Central memory CD4-positive, alpha-beta T cell (primary cell): ENCODE measurements at places on chromosomes 2 and 18.

DNA sequence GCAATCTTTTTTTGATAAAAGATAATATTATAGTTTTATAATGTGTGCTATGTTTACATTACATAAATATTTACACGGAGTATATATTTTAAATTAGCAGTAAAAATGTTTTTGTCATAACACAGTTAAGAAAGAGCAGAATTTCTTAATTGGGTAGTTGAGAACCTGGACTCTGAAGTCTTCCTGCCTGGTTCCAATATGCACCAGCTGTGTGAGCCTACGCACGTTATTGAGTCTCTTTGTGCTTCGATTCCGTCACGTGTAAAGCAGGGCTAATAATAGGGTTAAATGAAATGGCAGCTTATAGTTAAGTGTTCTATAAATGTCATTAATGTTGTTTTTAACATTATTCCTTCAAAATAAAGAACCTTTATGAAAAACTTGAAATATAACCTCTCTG, 1.2 kb upstream of the CCDC88A start:
- DNase-seq: no peak

DNA sequence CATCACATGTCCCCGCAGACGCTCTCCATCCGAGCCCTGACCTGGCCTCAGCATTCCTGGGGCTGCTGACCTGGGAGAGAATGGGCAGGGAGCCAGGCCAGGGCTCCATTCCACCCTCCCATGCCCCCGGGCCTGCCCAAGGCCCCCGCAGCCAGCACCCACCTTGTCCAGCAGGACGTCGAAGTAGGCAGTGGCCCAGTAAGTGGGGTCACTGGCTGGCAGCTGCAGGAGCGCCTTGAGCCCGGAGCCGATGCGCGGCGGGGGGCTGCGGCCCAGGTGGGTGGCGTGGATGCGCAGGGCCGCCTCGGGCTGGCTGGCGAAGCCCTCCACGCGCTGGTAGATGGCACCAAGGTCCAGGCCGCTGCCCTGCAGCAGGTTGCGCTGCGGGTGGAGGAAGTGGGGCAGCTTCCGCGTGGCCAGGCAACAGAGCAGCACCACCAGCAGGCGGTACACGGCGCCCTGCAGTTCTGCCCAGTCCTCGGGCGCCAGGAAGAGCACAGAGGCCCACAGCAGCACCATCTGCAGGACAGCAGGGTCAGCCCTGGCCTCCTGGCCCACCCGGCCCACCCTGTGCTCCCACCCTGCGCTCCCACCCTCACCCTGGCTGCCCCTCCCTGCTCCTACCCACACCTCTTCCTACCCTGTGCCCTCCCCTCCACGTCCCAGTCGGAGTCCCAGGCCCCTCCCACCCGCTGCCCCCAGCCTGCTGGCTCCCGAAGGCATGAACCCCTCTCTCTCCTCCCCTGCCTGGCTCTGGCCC, 7.6 kb downstream of the MAB21L4 start:
- no peak for DNase-seq

- no peak for DNase-seq
These were observed 72.1 kb downstream of the CABLES1 start for GRCh38 chr18:23207191-23207955.

GRCh38 chr2:50196775-50197480, 835.0 kb downstream of the NRXN1 start:
- no peak for DNase-seq

DNA sequence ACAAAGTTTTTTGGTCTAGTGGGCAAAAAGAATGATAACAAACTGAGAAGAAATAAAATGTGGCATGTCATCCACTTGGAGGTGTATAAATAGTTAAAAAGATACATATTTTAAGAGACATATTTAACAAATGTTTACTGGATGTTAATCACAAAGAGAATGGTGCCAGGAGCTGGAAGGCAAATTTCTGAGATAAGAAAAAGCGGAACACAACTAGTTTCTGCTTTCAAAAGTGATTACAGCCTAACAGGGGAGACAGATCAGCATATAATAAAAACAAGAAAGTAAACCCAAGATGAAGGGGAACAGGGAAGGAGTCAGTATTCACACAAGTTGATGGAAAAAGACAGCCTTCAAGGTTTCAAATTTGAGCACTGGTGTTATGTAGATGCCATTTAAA, 91.3 kb downstream of the OLA1 start:
- no peak for DNase-seq

DNA sequence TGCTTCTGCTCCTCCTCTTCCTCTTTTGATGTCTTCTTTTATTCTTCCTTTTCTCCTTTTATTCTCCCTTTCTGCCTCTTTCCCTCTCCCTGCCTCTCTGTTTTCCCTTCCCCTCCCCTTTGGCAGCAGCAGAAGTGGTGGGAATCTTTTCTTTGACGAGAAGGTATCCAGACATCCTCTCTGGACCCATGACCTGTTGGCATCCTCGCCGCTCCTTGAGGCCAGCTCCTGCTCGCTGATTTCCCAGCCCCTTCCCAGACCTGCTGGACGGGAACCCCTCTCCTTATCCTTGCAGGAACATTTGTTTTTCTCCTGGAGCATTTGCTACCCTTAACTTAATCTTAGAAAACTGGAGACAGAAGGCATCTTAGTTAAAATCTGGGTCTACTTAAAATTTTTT, 130.5 kb downstream of the LPIN1 start:
- no peak for DNase-seq

DNA sequence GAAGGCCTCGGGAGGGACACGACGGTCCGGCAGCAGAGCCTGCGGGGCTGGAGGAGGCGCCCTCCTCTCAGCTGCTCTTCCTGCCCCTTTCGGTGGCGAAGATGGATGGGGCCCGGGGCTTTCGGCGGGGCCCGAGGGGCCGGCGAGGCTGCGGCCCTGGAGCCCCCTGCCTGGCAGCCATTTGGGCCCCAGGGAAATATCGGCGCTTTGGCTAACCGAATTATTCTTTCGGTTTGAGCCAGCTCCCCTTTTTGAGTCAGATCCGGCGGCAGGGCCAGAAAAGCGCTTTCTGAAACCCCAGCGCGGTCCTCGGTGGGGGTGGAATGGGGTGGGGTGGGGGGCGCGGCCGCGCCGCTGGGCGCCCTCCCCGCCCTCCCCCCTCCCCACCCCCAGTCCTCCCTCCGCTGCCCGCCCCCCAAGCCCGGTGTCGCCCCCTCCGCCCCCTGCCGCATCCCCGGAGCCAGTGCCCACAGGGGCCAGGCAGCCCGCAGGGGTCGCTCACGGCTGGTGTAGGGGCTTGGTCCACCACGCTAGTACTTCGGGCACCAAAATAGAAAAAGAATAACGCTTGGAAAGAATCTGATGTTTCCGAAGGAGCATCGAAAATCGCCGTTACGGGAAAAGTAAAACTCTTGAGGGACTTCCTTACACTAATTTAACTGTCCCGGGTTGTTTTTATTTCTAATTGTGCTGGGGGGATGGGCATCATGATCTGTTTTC, 9.1 kb upstream of the ARID5A start:
- peak; percentile 40 for DNase-seq

- no peak for DNase-seq
These were observed 233.1 kb downstream of the IKZF2 start for GRCh38 chr2:212918336-212918735.

DNA sequence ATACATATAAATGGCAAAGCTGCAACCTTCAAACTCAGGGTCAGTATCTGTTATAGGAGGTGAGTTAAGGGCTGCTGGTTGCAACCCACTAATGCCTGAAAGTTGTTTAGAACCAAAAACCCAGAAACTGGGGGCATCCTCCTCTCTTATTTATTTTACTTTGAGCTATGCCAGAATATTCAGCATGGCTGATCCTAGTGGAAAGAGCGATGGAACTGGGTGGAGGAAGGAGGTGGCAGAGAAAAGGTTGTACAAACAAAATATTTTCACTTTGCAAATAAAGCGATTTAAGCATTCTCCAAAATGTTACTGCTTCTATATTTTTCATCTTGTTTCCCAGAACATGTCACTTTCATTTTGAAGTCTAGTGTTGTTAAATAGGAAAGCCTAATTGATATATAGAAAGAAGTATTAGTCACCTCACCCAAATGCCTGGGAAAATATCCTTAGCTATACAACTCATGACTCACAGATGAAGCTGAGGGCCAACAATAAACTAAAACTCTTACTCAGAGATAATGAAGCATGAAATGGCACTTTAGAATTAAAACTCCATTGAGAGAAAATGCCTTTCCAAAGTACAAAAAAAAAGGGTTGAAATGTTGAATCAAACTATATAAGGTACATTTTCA, 251.4 kb upstream of the UBE2E3 start:
- no peak for DNase-seq

DNA sequence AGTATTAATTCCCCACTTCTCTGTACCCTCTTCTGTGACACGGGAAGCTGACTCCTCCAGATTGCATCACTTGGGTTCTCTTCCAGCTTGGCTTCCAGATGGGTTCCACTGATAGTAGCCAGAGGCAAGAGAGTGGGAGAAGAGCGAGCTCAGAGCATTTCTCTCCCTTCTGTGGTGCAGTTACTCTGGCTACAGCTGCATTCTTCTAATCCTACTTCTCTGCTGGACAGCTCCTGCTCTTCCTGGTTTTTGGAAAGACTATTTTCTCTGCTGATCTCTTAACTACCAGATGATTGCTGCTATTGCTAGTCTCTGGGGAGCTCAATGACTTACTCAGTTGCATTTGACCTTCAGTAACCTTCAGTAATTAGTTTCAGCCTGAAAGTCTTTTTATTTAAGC, 187.5 kb upstream of the MAP2 start:
- no peak for DNase-seq

GRCh38 chr18:75083761-75084160, 125.2 kb downstream of the PTGR3 start:
- DNase-seq: no peak

DNA sequence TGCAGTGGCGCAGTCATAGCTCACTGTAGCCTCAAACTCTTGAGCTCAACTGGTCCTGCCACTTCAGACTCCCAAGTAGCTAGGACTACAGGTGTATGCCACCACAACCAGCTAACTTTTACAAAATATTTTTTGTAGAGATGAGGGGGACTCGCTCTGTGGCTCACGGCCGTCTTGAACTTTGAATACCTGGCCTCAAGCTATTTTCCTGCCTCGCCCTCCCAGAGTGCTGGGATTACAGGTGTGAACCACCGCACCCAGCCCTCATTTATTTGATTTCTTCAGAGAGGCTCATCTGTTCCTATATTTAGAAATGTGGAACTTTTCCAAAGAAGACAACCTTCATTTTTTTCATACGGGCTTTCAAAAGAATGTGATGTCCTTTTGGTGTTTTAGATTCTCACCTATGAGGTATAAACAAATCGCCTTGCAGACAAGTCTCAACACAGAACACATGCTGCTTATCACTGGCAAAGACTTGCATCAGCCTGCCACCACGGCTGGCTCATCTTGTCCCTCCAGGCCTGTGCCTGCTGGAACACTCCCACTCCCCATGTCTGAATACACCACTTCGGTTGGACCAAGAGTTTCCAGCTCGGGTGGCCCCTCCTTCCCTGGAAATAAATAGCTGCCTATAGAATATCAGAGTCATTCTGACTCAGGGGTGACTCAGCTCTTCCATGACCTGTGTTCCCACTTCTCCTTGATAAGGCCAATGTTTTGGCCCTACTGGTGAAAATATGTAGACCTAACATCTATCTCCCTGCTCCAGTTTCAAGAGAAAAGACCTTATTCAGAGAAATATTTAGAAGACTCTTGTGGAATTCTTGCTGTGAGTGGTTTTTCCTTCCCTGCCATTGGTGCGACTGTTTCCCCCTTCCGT, 202.6 kb downstream of the TGIF1 start:
- no peak for DNase-seq

GRCh38 chr2:215034154-215034553, 104.3 kb downstream of the ABCA12 start:
- no peak for DNase-seq

GRCh38 chr2:103823847-103824246, 1030.1 kb upstream of the POU3F3 start:
- no peak for DNase-seq

DNA sequence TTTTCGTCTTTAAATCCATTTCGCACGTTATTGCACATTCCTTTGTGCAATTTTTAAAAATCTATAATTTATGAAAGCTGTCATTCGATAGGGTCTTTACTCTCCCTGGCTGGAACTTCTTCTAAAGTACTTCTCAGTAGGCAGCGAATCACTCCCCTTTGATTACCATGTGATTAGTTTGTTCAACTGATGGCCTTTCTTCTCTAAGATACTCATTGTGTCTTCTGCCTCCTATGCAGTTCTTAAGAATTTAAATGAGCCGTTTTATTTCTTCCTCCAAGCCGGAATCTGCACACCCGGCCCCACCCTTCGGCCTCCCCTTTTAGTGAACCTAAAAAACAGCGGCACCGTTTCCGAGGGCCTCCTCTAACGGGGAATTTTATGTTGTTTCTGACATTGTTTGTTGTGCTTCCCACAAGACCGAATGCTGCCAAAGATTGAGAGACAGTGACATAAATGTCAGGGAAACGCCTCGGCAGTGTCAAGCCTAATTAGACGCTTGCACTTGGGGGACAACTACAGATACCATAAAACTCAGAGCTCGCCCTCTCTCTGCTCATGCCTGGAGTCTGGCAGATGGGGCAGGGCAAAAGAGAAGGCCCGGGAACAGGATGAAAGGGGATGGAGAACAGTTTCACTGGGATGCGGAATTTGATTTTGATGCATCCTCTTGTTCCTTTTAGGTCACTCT, 255.3 kb downstream of the BCL11A start:
- no peak for DNase-seq

GRCh38 chr2:161161074-161161706, 962 bp downstream of the TANK start:
- DNase-seq: no peak

DNA sequence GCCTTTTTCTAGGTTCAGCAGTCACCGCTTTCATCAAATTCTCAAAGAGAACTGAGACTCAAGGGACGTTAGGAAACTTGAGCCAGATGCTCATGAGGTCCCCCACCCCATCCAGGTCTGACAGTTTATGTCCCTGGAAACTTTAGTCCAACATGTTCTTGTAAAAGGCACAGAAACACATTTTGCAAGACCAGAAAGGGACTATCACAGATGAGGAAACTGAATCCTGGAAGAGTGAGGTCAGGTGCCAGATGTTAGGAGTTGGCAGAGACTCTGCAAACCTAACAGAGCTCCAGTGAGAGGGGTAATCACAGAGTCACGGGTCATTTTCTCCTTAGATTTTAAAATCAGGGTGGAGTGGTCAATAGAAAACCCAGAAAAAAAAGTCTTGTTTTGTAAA, 76.6 kb downstream of the RDH14 start:
- no peak for DNase-seq

GRCh38 chr2:60465736-60466135, 87.7 kb downstream of the BCL11A start:
- no peak for DNase-seq

DNA sequence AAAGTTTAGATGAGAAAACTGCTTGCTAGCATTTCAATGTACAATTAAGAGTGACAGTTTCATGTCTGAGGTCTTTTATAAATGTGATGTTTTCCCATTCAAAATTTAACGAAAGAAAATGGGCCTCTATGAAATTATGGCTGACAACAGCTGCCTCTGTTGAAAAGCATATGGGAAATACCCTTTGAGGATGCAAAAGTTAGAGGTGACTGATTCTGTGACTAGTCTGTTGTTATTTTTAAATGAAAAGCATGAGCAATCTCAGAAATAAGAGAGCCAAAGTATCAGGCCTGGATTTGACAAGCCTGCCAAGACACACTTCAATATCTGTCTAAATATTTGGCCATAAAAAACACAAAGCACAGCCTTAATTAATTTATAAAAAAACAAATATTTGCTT, 580.8 kb downstream of the ERBB4 start:
- DNase-seq: no peak

GRCh38 chr2:165757906-165758675, 36.0 kb downstream of the GALNT3 start:
- DNase-seq: no peak

- no peak for DNase-seq
These were observed 6.1 kb upstream of the DIPK1C start for GRCh38 chr18:74463254-74463653.

- no peak for DNase-seq
These were observed 43.2 kb downstream of the MRPS9 start for GRCh38 chr2:105081006-105081601.

GRCh38 chr2:76160670-76161069, 450.0 kb upstream of the GCFC2 start:
- no peak for DNase-seq
